ENCODE measurements at places on chromosomes 2 and 18.

GRCh38 chr2:46481198-46482193 is 2.1 kb downstream of the TMEM247 start:
- DNase-seq: no peak

DNA sequence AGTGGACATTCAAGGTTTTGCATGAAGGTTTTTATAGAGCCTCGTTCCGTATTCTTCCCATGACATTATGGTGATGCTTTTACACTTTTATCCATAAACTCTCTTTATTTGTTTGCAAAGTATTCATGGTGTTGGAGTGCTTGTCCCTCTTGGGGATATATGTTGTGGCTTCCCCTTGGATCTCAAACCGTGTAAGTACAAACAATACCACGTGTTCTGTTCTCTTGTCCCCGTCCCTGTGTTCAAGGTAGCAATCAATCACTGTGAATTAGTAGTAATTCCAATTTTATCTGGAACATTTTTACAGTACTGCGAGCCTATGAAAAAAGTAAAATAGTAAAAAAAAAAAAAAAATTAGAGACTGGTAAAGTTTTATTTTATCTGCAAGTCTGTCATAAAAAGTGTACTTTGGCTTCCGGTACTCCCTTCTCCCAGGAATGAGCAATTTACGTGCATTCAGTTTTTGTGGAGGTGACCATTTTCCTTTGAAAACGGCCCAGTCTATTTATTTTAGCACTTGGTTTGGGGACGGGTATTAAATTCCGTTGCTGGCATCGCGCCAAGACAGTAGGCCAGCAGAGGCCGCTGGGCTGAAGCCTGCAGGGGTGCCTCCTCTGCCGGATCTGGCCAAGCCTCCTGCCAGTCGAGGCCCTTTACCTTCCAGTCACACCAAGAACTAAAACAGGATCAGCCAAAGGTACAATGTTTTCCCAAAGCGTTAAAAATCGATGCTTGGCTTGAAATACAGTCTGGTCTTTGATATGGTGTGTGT is 175.7 kb downstream of the SOCS6 start:
- DNase-seq: peak; percentile 12

DNA sequence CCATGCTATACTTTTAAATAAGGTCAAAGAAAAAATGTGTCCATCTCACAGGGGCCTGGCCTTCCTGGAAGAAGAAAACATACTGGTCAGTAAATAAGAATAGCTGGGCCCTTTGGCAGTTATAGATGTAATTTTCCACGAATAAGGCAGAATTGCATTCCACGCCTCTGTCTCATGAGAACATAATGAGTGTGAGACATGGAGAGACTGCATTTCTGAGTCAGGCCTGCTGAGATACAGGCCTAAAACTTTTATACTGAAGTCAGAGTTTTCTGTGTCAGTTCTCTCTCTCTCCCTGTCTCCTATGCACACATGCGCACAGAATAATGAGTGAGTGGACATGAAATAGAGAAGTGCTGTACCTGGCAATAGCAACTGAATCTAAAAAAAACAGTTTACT is 20.4 kb upstream of the IL1R1 start:
- DNase-seq: no peak

DNA sequence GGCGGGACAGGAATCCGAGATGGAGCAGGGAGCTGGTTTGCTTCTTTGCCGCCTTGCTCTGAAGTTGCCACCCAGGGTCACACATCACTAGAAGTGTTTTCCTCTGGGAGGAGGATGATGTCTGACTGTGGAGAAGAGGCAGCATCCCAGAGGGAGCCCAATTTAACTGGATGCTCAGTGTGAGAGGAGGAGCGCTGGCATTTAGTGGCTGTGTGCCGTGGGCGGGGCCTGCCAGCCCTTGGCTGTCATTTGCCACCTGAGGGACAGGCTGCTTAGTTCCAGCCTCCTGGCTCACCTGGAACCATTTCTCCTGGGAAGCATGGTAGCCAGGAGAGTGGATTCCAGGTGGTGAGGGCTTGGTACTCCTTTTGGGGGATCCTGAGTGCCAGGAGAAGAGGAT is 9.6 kb downstream of the B3GNT2 start:
- DNase-seq: no peak

DNA sequence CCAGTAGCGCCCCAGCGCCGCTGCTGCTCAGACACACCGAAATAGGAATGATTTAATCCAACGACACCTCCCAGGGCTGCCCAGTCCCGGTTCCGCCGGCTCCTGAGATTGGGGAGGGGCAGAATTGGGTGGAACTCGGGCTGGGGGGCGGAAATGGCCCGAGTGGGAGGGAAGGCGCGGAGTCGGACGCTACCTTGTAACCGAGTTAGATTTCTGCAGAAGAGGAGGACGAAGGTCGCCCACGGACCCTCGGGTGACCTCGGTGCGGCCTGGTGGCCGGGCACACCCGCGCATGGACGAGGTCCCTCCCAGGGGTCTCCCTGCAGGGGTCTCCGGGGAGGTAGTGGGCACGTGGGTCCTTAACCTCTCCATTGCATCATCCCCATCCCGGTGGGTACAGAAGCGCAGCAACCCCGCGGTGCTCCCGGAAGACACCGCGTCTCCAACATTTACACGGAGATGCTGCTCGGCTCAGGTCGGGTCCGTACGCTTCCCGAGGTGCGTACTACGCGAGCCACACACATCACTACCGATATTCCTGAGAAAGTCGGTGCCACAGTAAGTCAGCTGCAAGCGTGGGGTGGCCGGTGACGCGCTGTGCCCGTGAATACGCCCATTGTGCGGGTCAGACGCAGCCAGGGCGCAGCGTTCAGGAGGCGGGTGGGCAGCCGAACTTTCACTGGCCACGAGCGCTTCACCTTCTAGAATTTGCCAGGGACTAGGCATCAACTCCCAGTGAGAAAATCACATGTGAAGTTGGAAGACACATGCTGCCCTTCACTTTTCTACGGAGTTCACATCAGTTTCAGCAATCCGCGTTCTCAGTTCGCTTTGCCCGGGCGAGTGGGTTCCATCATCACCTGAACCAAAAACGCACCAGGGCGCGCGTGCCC is 3.0 kb downstream of the ZNF516 start:
- peak; percentile 25 for DNase-seq

GRCh38 chr2:24917086-24917485 is 3.0 kb downstream of the ADCY3 start:
- no peak for DNase-seq

DNA sequence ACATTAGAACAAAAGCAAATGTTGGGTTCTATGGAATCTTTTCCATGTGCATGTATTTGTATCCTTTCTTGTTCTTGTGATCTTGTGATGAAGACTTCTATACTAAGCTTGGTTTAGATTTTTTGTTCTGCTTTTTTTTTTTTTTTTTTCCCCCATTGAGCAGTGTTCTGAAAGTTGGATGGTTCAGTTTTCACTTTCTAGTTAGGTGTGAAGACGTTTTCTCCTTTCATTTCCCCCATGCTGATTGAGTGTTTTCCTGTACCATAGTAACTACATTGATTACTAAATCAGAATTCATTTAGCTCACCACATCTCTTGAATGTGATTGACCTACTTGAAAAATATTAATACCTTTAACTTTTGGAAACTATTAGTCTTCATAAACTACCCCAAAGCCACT is 34.1 kb downstream of the NOP58 start:
- DNase-seq: no peak

DNA sequence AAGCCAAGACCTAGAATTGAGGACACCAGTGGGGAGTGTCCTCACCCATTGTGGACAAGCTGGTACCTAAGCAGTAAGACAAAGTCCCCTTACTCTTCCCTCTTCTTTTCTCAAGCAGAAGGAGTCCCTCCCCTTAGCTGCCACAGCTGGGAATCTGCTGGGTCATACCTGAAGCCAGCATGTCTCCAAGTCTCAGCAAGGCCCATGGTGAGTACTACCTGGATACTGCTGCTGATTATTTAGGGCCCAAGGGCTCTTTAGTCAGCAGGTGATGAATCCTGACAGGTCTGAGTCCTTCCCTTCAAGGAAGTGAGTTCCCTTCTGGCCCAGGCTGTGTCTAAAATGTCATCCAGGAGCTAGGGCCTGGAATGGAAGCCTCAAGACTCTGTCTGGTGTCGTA is 198.6 kb upstream of the STK17B start:
- no peak for DNase-seq

DNA sequence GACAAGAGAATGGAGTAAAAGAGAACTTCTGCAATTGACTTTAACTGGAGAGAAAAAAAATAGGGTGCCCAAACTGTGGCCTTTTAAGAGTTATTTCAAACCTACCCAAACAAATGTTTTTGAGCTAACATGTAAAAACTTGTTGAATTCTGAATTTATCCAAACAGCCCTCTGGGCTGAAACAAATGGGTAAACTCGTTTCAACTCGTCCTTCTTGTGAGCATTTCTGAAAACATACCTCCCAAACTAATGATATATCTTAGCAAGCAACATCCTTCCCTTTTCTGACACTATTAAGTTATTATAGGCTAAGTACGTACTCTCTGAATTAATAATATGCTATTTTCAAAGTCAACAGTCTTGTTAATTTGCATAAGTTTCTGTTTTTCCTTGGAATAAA is 793.0 kb upstream of the ACVR2A start:
- no peak for DNase-seq

DNA sequence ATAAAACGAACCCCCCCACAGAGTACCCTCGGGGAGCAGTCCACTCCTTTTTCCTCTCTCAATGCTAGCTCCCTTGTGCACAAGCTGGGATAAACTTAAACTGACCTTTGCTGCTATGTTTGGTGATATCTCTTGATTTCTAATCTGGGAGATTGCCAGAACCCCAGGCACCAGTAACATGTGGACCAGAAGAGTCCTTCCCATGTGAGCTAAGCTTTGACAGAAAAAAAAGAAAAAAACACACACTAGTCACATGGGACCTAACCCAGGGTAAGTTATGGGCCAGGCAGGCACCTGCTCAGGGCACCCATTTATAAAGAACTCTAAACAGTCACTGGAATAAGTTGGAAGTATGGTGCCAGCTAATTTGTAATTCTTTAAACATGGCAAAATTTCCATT is 242.6 kb downstream of the EN1 start:
- DNase-seq: no peak

DNA sequence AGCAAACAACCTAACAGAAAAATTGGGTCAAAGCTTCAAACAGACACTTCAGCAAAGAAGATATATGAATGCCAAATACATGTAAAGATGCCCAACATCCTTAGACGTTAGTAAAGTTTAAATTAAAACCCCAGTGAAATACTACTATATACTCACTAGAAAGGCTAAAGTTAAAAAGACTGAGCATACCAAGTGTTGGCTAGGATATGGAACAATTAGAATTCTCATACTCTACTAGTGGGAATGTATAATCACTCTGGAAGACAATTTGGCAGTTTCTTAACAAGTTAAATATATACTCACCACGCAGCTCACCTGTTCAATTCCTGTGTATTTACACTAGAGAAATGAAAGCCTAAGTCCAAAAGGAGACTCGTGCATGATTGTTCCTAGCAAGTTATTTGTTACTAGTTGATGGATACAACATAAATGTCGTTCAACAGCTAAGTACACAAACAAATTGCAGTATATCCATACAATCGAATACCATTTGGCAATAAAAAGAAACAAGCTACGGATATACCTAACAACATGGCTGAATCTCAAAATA is 183.7 kb upstream of the ZFP36L2 start:
- no peak for DNase-seq

DNA sequence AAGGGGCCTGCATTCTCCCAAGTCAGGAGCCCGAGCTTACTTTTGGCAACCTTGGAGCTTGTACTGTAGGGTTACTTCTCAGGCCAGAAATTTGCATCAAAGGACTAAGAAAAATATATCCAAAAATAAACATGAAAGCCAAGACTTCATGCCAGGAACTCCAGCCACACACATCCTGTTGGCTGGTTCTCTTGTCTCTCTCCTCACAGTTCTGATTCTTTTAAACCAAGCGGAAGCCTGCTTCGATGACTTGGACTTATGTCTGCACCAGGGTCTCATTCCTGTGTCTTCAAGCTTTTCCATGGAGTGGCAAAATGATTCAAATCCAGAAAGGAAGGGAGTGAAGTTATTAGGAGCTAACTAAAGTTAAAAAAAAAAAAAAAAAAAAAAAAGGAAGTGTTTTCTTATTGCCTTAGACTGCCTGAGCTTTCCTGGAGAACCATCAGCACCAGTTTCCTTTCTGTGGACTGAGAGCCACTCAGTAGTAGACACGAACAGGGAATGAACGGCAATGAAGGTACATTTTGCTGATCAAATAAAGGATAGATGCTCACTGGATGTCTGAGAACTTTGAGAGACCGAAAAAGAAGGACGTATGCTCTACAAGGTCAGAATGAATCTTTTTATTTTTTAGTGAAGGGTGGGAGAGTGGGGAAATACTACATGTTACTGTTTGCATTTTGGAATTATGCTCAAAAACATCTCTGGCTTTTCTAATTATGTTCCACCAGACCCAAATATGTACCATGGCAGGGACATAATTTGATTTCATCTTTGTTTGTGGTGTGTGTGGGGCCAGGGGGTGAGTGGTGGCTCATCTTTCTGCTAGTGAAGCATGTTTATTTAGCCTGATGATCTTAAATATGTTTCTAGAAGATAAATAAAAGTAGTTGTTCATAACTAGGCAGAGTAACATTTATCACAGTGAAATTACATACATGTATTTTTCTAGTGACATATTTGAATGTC is 86.0 kb downstream of the RAPGEF4 start:
- no peak for DNase-seq

- no peak for DNase-seq
These were observed 14.9 kb downstream of the STAT1 start for GRCh38 chr2:190999058-190999457.

DNA sequence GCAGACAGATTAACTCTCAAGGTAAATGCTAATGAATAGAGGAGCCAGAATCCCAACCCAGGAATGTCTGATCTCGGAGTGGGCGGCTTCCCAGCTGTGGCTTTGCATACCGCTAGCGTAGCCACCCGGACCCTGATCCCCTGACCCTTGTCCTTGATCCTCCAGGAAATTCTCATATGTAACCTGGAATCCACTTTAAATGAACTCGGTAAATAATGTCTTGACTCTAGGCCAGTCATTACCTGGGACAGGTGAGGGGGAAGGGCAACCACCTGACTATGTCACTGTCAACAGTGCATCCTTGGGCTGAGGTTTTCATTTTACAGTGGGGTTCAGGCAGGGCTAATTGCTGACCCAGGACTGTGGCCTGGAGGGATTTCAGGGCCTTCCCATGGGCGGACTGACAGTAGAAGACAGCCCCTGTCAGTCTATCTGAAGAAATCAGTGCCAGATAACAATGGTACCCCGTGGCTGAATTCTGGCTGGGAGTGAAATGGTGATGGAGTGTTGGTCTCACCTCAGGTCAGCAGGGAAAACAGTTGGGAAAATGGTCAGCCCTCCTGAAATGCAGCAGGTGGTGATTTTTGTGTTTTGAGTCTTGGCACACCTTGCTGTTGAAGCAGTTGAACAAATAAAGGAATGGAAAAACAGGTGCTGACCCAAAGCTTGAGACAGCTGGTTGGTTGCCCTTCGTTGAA is 9.6 kb downstream of the ACKR3 start:
- no peak for DNase-seq

DNA sequence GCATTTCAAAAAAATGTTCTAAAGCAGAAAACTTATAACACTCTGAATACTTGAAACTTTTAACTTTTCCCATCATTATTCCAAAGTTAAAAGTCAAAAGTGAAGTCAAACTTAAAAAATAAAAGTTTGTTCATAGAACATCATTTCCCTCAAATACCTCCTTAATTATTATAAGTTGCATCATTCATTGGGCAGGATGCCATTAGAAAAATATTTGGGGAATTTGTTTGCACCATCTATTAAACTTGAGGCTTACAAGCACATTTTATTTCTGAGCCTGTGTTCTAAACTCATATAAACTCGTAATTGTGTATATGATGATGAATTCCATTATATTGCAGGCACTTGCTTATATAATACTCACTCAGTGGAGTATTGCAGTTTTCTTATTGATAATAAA is 588.0 kb upstream of the NRXN1 start:
- no peak for DNase-seq
